ENCODE measurements at places on chromosomes 2 and 18.

- no peak for DNase-seq
Measured at GRCh38 chr2:112077814-112078213, 22.7 kb downstream of the TMEM87B start.

GRCh38 chr2:156800065-156800653 is 364.0 kb downstream of the GPD2 start:
- DNase-seq: no peak

- DNase-seq: no peak
Measured at GRCh38 chr2:206989311-206989710, 50.0 kb downstream of the CPO start.

DNA sequence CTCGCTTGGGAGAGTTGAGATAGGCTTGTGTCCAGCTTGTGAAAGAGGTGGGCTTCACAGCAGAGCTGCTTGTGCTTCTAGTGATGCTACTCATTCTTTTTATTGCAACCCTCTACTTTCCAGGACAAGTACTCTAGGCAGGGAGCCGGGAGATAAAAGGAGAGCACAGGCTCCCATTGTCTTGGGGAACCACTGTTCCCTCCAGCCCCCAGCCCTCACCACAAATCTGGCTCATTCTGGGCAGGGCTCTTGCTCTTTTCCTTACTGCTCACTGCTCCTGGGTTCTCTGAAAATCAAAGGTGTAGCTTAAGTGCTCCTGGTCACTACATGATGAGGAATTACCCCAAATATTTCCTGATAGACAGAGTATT is 81.4 kb downstream of the CABYR start:
- DNase-seq: no peak

DNA sequence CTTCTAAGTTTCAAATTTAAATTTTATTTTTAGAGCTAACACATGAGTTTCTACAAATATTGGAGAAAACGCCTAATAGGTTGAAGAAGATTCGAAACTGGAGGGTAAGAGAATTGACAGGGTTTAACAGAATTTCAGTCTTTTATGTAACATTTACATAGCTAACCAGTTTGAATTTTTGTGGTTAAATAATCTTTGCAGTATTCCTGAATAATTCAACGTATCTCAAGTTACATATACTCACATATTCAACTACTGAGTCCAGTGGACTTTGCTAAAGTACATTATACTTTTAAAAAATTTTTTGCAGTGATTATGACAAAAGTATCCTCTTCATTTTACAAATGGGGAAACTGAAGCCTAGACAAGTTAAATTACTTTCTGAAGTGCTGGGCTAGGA is 34.0 kb downstream of the CCNT2 start:
- DNase-seq: no peak

- DNase-seq: no peak
Measured at GRCh38 chr2:53051157-53051556, 716.4 kb upstream of the CHAC2 start.

DNA sequence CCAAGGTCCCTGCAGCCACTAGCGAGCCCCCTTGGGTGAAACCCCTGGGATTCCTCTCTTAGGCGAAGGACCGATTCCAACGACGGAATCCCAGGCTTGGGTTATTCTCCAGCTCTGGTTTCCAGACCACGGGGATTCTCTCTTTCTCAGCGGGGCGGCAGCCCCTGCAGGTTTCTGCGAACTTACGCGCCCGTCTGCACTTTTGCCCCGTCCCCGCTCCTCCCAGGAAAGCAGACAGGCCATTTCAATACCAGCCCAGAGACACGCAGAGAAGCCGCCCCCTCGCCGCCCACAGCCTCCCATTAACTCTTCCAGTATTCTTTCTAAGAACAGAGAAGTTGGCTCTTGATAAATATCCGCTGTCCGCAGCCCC is 1.2 kb downstream of the CBLN2 start:
- no peak for DNase-seq

- no peak for DNase-seq
Measured at GRCh38 chr2:88187038-88187676, 17.0 kb downstream of the THNSL2 start.

- DNase-seq: no peak
Measured at GRCh38 chr18:46426021-46426678, 230.9 kb downstream of the LOXHD1 start.

DNA sequence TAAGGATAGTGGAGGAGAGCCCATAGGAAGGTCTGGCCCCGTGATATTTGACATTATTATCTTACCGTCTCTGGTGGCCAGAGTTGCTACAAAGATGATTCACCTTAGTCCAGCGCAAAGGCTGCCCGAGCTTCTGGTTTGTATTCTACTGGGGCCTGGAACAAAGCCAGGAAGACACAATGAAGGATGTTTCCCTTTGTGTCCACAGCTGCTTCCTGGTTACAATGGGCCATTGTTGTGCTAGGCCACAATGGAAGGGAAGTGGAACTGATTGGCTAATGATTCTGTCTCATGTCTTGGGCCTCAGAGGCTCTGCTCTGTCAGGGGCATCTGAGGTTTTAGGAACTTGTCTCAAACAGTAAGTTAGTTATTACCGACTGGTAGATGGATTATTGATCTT is 132.2 kb downstream of the TDRD15 start:
- no peak for DNase-seq

GRCh38 chr2:69693775-69694450 is 48.0 kb upstream of the ANXA4 start:
- DNase-seq: peak; percentile 40

DNA sequence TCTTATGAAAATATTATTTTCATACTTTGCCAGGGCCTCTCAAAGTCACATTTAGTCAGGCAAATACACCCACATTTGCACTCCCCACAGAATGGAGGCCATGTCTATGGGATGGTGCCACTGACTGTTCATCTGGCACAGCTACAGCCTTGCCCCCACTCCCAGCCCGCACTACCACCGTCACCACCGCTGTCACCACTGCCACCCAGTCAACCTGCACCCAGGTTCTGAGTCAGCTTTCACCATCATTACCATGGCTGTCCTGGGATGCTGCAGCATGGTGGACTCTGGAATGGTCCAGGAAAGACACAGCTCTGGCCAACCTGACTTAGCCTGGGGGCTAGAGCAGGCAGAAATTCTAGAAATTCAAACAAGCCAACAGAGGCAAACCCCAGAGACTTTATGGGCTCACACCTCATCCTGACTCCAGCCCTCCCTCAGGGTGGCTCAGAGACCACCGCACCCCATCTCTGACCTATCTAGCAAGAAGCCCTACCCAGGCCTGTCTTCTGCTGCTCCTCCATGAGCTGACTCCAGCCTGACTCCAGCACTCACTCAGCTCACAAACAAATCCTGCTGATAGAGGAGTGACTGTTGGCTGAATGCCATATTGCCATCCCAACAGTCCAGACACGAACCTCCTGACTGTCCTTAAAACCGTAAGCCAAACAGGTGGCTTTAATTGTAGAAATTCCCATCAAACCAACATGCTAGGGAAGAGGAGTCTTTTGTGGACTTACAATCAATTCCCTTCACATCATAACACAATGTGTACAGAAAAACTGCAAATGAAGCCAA is 28.0 kb downstream of the DNER start:
- no peak for DNase-seq

DNA sequence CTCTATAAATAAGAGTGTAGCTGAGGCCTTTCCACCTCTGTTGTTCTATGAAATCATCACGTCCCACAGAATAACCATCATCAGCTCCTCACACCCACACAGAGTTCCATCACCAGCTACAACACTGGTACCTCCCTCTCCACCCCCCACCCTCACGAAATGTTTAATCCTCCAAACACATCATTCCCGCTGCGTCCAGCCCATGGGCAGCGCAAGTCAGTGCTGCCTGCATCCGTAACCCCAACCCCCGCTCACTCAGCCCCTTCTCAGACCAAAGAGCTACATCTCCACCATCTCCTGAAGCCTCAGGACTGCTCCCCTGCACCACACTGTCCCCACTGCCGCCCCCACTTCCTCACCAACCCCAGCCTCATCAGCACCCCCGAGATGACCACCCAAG is 19.4 kb downstream of the DNMT3A start:
- no peak for DNase-seq

GRCh38 chr2:166184789-166185188 is 57.0 kb upstream of the SCN1A start:
- no peak for DNase-seq

DNA sequence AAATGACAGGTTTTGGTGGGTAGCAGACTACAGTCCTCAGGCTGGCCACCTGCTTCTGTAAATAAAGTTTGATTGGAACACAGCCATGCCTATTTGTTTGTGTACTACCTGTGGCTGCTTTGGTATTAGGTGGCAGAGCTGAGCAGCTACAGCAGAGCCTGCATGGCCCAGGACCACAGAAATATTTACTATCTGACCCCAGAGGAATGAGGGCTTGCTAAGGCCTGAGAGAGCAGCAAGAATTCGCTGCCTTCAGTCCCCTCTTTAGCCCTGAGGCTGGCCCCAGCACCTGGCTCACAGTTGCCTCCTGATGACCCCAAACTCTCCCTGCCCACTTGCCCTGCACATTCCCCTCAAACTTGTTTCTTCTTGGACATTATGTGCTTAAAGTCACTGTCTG is 32.5 kb downstream of the POLR1A start:
- no peak for DNase-seq

DNA sequence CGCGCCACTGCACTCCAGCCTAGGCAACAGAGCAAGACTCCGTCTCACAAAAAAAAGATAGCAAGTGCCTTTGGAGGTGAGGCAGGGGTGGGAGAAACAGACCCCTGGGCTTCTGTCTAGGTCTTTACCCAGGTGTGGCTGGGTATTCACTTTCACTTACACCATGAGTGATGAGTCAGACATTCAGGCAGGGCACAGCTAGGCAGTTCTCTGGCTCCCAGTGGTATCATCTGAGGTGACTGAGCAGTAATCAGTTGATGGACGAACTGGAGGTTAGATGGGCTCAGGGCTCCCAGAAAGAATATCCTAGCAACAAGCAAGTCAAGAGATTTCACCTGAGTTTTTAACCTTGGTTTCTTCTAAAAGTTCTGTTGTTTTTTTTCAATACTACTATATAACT is 107.0 kb upstream of the RAB6C start:
- no peak for DNase-seq

DNA sequence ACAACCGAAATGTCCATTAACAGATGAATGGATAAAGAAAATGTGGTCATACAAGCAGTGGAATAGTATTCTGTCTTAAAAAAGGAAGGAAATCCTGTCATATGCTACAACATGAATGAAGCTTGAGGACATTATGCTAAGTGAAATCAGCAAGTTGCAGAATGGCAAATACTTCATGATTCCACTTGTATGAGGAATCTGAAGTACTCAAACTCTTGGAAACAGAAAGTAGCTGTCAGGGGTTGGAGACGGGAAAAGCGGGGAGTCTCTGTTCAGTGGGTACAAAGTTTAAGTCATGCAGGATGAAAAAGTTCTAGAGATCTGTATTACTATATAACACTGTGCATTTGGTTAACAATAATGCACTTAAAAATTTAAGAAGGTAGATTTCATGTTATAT is 209.0 kb upstream of the SIX2 start:
- no peak for DNase-seq

DNA sequence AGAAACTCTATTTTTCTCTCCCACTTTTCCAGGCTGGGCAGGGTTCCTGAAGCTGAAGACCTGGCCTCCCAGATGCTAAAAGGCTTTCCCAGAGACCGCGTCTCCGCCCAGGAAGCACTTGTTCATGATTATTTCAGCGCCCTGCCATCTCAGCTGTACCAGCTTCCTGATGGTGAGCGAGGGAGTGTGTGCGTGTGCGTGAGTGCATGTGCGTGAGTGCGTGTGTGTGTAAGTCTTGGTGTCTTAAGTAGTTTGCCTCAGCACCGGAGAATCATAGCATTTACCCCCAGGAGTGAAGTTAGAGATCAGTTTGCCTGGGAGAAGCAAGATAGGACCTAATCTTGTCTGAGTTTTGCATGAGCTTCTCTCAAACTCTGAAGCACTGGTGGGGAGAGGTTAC is 73.7 kb downstream of the CDK15 start:
- DNase-seq: no peak

Measured in CD8-positive, alpha-beta memory T cell (primary cell).